ENCODE measurements at places on chromosomes 3 and 15.

- H3K36me3 ChIP-seq: no peaks in the 10 kb centered on the region
- no peaks in the 10 kb centered on the region for H3K27me3 ChIP-seq
- H3K27ac ChIP-seq: no peak overlapping the region
- no peak overlapping the region for H3K4me3 ChIP-seq
- DNase-seq: no peak
- H3K4me1 ChIP-seq: no peaks in the 10 kb centered on the region
Observed at GRCh38 chr3:26104851-26105251, 315.0 kb downstream of the OXSM start.

DNA sequence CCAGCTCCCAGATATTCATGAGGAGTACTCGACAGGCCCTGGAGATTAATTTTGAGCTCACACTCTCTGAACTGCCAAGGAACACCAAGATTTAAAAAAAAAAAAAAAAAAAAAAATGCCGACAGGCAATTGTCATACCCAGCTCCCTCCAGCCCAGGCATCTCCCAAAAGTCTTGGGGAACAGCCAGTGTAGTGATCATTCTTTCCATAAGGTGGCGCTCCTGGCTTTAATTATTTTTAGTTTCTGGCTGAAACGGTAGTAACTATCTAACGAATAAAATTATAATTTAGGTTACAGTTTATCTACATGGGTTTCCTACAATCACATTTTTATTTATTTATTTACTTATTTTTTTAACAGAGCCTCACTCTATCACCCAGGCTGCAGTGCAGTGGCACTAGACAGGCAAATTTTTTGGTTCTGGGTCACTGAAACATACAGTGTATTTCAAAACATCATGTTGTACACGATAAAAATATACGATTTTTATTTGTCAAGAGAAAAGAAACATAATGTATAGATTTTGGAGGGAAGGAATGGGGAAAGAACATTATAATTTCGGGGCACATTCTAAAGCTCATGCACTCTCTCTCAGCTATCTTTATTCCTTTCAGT is 157.3 kb downstream of the ADAMTS9 start:
- H3K27me3 ChIP-seq: no peaks in the 10 kb centered on the region
- H3K36me3 ChIP-seq: no peaks in the 10 kb centered on the region
- no peak overlapping the region for H3K27ac ChIP-seq

- no peak overlapping the region for H3K27ac ChIP-seq
- no peak for DNase-seq
- peaks cover 27% of the 10 kb centered on the region for H3K4me1 ChIP-seq
- no peaks in the 10 kb centered on the region for H3K36me3 ChIP-seq
- H3K27me3 ChIP-seq: no peaks in the 10 kb centered on the region
- no peak overlapping the region for H3K4me3 ChIP-seq
Observed at GRCh38 chr15:39623529-39623931, 42.7 kb downstream of the THBS1 start.

GRCh38 chr15:67043939-67044771 is 21.2 kb upstream of the SMAD3 start:
- H3K27ac ChIP-seq: peak overlapping the region; percentile 48
- no peak for DNase-seq
- H3K27me3 ChIP-seq: no peaks in the 10 kb centered on the region
- peaks cover 27% of the 10 kb centered on the region for H3K4me1 ChIP-seq
- H3K4me3 ChIP-seq: no peak overlapping the region
- H3K36me3 ChIP-seq: no peaks in the 10 kb centered on the region

GRCh38 chr3:38163117-38163840 is 2.1 kb upstream of the OXSR1 start:
- H3K4me1 ChIP-seq: peaks cover 15% of the 10 kb centered on the region
- no peak for DNase-seq
- H3K27me3 ChIP-seq: no peaks in the 10 kb centered on the region
- no peak overlapping the region for H3K27ac ChIP-seq

All from upper lobe of right lung (tissue), 1 donor.